NCI-H82 (cell line): ENCODE measurements at places on chromosomes 4 and X.

- no peak for DNase-seq
Measured at GRCh38 chrX:41971346-41971745, 48.0 kb upstream of the CASK start.

- DNase-seq: no peak
Measured at GRCh38 chr4:117311215-117311614, 225.8 kb upstream of the TRAM1L1 start.

DNA sequence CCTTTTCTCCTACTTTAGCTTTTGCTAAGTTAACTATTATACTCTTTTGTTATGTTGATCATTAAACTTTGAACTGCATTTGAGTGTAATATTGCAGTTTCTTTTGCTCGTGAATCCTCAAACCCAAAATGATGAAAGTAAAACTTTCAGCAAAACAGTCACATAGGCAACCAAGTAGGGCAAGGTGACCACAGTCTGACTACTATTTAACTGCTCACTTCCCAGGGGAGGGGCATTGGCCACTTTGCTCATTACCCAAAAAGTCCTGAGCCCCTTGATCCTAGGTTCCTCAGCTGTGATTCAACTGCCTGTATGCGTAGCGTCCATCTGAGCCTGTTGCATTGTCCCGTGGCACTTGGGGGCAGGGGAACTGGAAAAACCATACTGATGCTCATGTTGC, 17.0 kb downstream of the RBMX2 start:
- DNase-seq: no peak

GRCh38 chr4:158850800-158851644, 82.2 kb downstream of the FNIP2 start:
- peak; percentile 21 for DNase-seq

DNA sequence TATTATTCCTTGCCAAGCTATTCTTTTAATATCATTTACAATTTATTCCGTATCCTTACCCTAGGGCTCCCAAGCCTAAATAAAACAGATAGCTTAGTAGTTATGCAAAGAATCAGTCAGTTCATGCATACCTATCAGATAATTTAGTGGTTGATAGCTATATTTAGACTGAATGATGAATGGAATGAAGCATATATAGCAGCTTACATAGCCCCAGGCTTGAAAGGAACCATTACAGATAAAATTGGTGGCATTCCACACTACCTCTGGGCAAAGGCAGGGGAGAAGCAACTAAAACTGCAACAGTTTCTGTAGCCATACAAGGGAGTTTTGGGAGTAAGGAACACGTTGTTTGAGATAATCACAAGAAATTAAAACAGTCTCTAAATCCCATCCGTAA, 2.7 kb downstream of the ACE2 start:
- no peak for DNase-seq

- DNase-seq: no peak
Measured at GRCh38 chr4:158656439-158656838, 15.2 kb downstream of the C4orf46 start.

DNA sequence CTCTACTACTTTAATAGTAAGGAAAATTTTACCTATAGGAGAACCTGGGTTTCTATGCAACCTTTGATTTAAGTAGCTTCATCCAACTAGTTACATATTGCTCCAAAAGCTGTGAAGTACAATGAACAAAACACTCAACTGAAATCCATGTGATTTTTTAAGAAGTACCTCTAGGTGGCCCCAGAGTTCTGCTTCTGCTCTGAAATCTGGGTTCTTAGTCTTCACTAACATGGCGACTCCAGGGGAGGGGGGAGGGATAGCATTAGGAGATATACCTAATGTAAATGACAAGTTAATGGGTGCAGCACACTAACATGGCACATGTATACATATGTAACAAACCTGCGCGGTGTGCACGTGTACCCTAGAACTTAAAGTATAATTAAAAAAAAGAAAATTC, 73.4 kb upstream of the MAGEB2 start:
- peak; percentile 70 for DNase-seq

DNA sequence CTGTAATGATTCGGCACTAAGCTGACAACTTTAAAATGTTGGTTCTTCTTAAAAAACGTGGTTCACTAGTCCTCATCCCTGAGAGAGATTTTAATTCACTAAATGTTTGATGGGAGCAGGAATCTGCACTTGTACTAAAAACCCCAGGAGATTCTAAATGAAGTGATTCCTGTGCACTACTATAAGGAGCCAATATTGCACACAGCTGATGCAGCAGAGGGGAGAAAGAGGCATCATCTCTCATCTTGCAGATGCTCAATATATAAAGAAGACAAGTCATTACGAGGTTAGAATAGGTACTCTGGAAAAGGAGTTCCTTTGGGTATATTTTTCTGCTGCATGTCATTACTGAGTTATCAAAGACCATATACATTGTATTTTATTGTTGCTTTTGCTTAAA, 207.6 kb upstream of the RASGEF1B start:
- DNase-seq: no peak
